ENCODE measurements at places on chromosomes 5 and 9.

- peak; percentile 85 for DNase-seq
These were observed 3.0 kb upstream of the FUT7 start for GRCh38 chr9:137034709-137035506.

DNA sequence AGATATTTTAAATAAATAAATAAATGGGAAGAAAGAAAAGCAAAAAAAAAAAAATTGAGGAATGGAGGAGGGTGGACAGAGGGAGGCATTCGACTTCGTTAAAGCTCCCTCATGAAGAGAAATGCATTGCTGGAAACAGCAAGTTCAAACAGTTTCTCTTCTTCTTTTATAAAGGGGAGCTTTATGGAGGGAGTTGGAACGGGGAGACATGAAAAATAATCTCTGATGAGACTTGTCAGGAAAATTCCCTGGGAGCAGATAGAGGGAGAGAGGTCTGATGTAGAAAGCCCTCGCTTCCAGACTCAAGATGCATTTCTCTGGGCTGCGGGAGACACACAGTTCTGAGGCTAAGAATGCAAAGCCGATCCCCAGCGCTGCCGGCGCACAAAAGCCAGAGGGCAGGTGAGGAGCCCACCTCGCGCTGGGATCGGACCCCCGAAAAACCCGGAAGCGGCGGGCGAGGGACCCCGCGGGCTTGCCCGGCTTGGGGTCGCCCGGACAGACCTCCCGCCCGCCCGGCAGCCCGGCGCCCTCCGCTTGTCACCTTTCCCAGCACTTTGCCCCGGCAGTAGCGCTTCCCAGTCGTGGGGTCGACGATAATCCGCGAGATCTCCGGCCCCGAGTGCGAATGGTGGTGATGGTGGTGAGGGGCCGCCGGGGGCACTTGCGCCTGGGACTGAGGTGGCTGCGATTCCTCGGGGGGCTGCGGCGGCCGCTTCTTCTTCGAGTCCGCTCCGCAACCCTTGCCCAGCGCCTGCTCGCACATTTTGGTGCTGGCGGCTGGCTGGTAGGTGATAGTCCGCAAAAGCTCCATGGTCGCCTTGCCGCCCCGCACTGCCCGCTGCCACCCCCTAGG lies 512 bp downstream of the PLK2 start:
- no peak for DNase-seq

GRCh38 chr5:108786806-108787483 lies 39.2 kb downstream of the FER start:
- no peak for DNase-seq

DNA sequence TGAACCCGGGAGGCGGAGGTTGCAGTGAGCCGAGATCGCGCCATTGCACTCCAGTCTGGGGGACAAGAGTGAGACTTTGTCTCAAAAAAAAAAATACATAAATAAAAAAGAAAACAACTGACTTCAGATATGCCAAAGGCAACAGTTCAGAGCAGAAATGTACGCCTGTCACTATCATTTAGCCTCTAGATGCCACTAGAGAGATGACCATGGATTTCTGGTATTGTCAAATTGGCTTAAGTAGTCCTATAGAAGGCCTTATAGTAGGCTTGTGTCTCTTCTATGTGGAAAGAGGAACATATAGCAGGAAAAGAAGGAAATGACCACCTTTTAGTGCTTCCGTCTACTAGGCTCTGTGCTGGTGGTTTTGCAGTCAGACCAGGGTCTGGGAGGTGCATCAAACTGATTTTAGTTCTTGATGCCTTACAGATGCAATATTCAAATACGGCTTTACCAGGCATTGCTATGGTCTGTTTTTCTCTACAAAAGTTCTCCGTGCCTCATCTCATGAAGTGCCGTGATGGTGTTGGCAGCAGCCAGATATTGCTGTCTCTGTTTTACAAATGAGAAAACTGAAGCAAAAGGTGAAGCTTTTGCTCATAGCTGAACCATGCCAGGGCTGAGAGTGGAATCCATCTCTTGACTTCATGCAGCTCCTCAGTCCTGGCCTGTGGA lies 17.2 kb downstream of the AGXT2 start:
- no peak for DNase-seq

GRCh38 chr9:14645648-14646047 lies 47.6 kb downstream of the ZDHHC21 start:
- DNase-seq: no peak

DNA sequence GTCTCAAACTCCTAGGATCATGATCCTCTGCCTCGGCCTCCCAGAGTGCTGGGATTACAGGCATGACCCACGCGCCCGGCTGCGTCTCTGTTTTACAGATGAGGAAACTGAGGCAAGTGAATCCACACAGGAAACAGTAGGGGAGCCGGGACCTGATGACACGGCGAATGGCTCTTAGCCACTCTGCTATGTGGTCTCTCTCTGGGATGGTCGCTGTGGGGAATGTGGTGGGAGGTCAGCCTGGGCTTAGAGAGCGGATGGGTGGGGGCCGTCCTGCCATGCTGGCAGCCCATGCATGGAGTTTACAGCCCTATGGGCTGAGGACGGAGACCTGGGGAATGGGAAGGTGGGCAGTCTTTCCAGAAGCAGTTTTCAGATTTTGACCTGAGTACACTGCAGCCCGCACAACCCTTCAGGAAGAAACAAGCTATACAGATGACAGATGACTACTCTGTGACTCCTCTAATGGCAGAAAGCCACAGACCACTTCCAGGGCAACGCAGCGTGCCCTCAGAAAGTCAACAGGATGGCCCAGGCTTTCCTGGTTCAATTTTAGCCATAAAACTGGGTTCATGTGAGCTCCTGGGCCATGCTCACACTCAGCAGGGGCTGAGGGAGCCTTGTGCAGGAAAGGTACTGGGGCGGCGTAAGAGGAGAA lies 136.1 kb upstream of the RAPGEF1 start:
- DNase-seq: no peak

- DNase-seq: peak; percentile 49
These were observed 502.7 kb downstream of the NR2F1-AS1 start for GRCh38 chr5:93078082-93079038.

DNA sequence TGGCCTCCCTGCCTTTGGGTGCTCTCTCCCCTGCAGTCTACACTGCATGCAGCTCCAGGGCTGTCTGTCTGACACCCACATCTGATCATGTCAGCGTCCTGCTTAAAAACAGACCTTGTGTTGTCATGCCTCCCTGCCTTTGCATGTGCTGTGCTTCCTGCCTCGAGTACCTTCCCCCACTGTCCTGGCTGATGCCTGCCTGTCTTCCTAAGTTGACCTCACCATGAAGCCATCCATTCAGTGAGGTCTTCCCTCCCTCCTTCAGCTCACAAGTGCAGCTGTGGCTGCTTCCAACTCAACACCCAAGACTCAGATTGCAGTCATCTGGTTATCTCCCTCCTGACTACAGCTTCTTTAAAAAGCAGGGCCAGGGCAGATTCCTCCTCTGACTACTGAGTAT lies 5.5 kb downstream of the ANGPTL2 start:
- no peak for DNase-seq

- no peak for DNase-seq
These were observed 222.8 kb upstream of the KLF4 start for GRCh38 chr9:107712390-107712789.

- DNase-seq: no peak
These were observed 12.3 kb upstream of the STING1 start for GRCh38 chr5:139494832-139495231.

GRCh38 chr9:35000535-35001284 lies 11.2 kb downstream of the DNAJB5 start:
- no peak for DNase-seq

DNA sequence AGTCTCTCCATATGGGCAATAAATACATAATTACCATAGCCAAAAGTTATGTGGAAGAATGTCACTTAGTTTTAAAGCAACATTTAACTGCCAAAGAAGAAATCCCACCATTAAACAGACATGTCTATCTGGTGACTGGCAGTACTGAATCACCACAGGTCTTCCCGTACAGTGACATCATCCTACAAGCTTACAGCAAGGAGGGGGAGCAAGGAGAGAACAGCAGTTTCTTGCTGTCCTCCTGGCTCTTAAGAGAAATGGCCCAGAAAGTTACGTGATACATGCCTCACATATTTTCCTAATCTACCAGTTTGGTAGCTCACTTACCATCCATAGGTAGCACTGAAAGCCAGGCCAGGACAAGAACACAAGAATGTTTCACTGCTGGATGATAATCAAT lies 671.0 kb downstream of the DMRTA1 start:
- no peak for DNase-seq

GRCh38 chr9:100534401-100534800 lies 43.5 kb upstream of the CAVIN4 start:
- DNase-seq: no peak

DNA sequence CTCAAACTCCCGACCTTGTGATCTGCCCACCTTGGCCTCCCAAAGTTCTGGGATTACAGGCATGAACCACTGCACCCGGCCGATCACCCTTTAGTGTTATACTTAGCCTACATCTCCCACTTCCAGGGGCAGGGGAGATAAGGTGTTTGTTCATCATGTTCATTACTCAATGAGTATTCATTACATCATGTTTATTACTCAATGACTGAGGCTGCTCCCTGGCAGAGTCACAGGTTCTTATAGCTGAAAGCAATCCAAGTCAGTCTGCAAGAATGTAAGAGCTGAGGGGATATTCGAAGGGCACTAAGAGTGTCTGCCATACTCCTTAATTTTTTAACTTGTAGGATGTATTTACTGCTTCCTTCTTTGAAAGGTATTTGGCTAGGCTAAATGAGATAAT lies 214.2 kb downstream of the SPATA31D1 start:
- no peak for DNase-seq

DNA sequence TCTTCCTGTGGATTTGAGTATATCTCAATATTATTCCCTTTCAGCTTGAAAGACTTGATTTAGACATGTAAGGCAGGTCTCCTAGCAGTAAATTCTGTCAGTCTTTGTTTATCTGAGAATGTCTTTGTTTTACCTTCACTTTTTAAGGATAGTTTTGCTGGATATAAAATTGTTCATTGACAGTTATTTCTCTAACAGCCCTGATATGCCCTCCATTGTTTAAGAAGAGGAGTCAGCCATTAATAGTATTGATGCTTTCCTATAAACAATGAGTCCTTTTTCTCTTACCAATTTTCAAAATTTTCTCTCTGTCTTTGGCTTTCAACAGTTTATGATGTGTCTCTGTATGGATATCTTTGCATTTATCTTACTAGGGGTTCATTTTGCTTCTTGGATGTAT lies 163.5 kb upstream of the ANKRD55 start:
- DNase-seq: no peak

- DNase-seq: no peak
These were observed 132.7 kb upstream of the APC start for GRCh38 chr5:112604732-112605630.

GRCh38 chr9:113483676-113484257 lies 20.2 kb downstream of the RGS3 start:
- DNase-seq: no peak

- no peak for DNase-seq
These were observed 259.2 kb upstream of the RGMB start for GRCh38 chr5:98514215-98514614.

GRCh38 chr9:121424024-121424432 lies 54.0 kb upstream of the STOM start:
- DNase-seq: no peak

DNA sequence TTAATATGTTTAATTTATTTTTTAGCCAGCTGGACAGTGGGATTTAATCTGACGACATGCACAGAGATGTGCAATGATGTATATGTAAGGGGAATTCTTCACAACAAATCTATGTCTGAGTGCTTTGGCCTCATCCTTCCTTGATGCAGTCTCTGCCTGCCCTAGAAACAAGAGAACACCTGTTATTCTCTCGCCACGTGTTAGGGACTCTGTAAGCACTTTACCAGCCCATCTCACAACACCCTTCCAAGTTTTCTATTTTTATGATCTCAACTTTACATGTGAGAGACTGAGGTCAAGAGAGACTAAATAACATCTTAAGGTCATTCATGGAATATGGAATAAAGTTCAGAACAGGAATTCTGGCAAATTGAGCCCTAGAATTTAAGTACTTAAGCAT lies 123.0 kb upstream of the GAS1 start:
- DNase-seq: no peak

GRCh38 chr9:15935661-15936305 lies 382.9 kb downstream of the CCDC171 start:
- no peak for DNase-seq

DNA sequence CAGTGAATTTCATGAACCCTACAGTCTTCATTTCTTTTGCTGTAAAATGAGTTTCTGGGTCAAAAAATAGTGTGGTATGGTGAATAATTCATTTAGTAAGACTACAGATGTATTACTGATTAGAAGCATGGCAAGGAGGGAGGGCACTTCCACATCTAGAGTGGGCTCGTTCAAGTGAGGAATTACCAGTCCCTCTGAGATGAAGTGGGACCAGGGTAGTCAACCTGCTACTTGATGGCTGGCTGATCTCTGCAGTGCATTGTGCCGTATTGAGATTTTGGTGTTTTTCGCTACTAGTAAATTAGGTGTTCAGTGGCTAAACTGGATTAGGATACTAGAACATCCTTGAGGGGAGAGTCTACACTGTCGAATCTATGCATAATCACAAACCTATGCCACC lies 10.8 kb downstream of the CDC37L1 start:
- DNase-seq: peak; percentile 15

- DNase-seq: no peak
These were observed 116.7 kb downstream of the WDR70 start for GRCh38 chr5:37495668-37496347.

DNA sequence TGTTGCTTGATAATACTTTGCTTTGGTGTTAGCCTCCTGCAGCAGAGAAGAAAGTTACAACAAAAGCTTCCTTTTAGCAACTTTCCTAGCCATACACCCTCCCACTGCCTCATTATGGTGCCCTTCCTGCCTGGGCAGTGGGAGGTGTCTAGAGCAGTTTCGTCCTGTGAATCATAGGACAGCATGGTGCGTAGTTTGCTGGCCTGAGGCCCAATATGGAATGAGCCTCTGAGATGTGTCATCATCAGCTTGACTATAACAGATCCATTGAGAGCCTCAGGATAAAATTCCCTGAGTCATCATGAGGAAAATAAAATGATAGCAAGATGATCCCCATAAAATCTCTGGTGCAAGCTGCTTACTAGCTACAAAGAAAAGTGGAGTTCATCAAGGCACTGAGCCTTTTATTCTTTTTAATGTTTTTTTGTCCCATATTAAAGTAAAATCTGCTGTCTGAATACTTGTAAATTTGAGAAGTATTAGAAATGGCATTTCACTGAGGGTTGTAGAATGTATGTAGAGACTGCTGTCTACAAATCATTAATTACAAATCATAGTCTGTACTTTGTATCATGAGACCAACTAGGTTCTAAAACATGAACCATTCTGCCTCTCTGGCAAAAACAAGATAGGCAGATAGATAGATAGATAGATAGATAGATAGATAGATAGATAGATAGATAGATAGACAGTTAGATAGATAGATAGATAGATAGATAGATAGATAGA lies 303.0 kb upstream of the PDE4D start:
- DNase-seq: no peak

- DNase-seq: no peak
These were observed 447.5 kb upstream of the GRIN3A start for GRCh38 chr9:102185962-102186361.

DNA sequence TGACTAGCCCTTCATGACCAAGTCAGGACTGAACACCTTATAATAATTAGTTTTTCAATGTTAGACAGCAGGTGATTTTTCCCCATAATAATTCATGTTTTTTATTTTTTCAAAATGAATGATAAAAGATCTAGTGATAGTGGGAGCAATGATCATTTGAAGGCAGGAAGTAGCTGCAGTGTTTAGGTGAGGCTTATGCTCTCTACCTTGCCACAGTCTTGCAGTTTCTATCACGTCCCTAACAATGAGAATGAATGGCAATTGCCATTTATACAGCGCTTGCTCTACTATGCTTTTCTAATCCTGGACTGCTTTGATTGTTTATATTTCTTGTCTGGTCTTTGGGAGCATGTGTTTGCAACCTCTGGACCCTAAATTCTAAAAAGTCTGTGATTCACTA lies 367.8 kb upstream of the RIOK2 start:
- DNase-seq: no peak

GRCh38 chr9:88268886-88269285 lies 119.4 kb upstream of the SPIN1 start:
- no peak for DNase-seq
